ENCODE measurements at places on chromosomes 11 and 22.

- no peak for DNase-seq
Observed at GRCh38 chr22:27327497-27327896, 474.1 kb downstream of the MN1 start.

GRCh38 chr11:13487661-13488030, 8.2 kb downstream of the PTH start:
- DNase-seq: no peak

- no peak for DNase-seq
Observed at GRCh38 chr11:61659413-61660196, 20.6 kb upstream of the DAGLA start.

DNA sequence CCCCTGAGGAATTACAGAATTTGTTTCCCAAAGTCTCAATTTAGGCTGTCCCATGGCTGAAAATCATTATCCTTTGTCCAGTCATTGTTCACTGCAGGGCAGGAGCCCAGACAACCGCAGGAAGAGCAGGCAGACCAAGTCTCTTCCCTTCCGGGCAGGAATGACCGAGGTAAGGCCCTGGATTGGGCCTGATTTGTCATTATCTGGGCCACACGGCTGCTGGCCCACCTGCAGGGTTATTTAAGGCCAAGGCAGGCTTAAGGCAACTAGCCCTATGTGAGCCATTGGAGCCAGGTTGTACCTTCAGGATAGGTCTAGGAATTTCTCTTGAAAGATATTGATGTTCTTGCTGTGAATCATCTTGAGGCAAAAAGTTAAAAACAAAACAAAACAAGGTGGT, 9.7 kb upstream of the IL10RA start:
- DNase-seq: no peak

DNA sequence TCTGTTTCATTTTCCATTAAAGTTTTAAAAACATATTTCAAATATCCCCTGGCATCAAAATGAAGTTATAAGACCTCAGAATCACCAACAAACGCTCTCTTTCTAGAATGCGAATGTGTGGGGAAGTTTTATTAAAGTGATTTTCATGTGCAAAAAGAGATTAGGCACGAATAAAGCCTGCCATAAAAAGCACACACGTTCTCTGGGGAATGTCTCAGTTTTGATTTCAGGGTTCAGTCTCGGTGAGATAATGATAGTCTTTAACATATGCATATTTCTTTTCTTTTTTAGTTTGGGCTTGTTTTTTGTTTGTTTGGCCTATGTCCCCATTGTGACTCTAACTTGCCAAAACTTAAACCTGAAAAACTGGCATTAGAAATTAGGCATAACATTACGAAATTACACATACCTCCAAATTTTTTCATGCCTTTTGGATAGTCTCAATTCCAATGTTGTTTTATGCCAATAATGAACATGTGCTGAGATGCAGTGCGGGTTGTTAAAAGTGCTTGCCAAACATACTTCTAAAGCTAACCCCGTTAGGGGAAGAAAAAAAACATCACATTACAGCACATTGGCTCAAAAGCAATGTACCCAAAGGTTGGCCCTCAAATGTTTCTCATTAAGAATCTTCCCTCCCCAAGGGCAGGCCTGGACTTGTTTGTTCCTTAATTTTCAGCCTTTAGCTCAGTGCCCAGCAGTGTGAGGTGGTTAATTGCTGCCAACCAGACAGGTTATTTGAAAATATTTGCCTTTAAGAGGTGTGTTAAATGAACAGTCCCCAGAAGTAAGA, 33.2 kb upstream of the FBLN1 start:
- peak; percentile 47 for DNase-seq

- no peak for DNase-seq
Observed at GRCh38 chr11:76616676-76617552, 53.6 kb downstream of the LRRC32 start.

- DNase-seq: peak; percentile 99
Observed at GRCh38 chr22:37431801-37432707, 4.8 kb upstream of the ELFN2 start.

- DNase-seq: no peak
Observed at GRCh38 chr11:133793271-133794035, 51.9 kb downstream of the SPATA19 start.

- no peak for DNase-seq
Observed at GRCh38 chr11:60964801-60965200, 6.7 kb upstream of the CD6 start.

GRCh38 chr22:36858966-36859365, 1.8 kb upstream of the NCF4 start:
- DNase-seq: no peak

DNA sequence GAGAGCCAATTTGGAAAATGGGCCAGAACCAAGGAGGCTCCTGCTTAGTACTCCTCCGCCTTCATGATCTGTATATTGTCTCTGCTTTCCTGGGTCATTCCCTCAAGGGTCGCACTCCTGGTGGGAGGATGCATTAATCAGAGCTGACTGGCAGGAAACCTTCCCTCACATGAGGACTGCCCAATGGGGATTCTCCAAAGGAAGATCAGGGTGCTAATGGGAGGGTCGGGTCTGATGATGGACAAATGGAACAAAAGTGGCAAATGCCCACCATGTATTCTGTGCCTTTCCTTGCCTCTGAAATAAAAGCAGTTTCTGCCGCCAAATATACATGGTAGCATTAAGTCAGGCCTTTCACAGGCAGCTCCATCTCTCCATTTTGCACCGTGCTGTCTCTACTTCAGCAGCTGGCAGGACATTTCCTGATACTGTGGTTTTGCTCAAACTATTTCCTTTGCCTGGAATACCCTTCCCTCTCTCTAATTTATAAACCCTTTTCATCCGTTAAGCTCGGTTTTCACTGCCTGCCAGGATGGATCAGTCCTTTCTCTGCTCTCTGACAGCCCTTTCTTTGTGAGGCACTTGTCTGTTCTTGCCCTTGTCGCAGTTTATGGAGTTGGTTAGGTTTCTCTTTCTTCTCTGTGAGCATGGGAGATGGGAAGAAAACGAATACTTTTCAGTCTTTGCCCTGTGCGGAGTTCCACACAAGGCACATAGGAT, 13.5 kb downstream of the SREBF2 start:
- DNase-seq: no peak

- DNase-seq: no peak
Observed at GRCh38 chr11:68317147-68317785, 4.9 kb downstream of the LRP5 start.

DNA sequence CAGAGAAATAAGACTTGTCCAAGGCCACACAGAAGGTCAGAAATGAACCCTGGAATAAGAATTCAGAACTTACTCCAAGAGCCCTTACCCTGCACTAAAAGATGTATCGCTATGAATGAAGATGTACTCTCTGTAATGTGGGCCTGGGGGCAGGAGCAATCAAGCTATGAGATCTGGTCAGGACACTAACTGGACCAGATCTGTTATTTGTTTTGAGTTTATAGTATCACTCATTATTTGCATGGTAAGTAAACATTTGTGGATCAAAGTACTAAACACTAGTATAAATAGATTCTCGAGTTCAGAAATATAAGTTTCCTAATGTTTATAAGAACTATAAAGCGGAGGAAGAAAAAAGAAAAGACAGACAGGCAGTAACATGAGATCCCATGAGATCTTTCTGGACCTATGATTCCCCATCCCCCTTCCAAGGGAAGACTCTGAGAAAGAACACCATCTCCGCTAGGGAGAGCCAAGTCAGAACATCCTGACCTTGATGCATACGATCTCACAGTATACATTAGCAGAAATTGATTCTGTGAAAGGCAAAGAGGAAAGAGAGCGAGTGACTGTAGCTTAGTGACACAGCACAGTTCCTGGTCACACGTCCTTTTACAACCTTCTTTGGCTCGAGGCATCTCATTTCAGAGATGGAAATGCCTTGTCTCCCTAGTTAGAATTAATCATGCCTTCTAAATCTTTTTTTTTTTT, 71.2 kb downstream of the USP35 start:
- DNase-seq: no peak

DNA sequence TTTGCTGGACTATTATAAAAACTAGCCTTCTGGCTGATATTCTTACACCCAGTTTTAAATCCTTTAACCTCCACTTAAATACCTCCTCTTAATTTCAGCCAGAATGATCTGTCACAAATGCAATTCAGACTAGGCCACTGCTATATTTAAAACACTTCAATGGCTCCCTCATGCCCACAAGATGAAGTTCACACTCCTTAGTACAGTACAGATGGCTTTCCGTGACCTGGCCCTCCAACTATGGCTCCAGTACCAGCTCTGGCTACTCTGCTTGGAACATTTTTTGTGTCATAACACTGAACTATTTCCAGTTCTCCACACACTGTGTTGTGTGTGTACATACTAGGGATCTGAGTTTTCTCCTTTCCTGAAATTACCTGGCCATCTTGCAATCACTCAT, 353.4 kb downstream of the SOX6 start:
- no peak for DNase-seq

- DNase-seq: no peak
Observed at GRCh38 chr11:6627762-6628241, 8.6 kb upstream of the TPP1 start.

DNA sequence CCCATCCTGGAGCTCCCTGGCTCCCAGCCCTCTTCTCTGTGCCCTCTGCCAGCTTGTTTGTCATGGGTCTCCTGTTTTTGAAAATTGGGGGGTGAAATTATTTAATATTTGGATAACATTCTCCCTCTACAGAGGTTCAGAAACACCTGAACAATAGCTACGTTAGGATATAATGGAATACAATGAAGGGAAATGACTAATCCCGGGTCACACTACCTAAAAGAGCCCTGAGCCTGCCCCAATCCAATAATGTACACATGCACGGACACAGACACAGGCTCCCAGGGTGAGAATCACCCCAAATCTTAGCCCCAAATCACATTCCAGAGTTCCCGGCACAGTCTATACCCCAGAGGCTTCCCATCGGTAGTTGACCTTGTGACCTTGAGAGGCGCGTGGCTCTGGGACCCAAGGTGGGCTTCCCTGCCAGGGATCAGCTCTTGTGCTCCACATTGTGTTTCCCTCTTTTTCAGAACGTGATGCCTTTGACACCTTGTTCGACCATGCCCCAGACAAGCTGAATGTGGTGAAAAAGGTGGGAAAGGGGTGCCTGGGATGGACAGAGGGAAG, 135.5 kb downstream of the PARVA start:
- DNase-seq: no peak

DNA sequence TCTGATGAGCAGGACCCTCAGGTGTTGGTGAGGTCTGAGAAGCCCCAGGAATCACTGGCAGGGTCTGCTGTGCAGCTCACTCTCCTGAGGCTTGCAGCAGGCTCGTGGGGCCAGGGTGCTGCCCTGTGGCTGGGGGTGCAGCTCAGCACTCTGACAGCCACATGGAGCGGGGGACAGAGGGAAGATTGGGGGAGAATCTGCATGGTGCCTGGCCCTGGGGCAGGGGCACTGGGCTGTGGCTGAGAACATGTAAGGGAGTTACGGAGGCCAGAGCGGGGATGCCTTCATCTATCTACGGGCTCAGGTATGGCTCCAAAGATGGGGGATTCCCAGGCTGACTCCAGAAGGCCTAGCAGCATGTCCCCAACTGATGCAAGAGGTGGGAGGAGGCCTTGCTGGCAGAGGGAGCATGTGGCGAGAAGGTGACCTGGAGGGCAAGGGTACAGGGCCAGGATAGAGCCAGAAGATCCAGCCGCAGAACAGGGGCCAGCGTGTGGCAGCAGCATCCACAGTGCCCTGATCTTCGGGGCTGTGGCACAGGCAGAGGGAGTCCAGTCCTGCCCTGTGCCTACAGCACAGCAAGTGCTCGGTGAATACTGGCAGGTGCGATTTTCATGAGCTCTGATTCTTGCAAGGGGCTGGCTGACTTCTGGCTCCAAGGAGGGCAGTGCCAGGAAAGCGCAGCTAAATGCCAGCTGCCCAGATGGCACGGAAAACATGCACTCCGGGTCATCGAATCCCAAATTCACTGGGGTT, 184.7 kb downstream of the CTTN start:
- DNase-seq: no peak

DNA sequence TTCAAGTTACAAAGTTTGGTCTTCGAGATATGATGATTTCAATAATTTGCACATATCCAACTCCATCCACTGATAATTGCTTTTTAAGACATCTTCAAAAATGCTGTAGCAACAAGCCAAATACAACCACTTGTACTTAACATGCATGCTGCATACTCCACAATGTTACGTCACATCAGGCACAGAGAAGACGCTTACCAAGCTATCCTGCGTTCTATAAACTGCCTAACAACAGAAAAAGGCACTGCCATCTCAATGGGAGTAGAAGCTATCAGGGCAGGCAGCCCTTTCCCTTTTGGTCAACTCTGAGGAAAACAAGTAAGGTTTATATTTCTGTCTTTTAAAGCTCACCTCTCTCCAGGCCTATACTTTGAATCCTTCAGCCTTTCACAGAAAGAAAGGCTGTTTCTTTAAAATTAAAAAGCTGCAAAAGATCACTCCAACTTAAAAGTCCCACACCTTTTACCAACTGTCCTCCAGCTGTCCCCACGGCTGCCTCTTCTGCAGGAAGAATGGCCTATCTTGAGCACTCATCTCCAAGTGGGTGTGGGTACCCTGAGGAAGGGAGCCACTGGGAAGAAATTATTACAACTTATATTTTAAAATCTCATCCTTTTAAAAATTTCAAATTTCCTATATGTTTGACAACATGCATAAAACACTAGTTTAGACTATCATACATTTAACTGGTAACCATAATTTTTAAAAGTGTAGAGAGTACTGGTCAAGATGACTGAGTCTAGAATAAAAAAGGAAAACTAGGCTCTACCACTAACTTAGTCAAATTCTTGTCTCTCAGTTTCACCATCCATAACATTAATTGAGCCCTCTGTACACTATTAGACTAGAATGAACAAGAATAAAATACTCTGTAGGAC, 14.5 kb downstream of the PHF21A start:
- no peak for DNase-seq
